H7 (cell line): ENCODE measurements at places on chromosomes 4 and X. TPM values are rescaled to one million over a fixed set of nuclear protein-coding genes. Genes with fewer than 3 reads are reported as not detected.

DNA sequence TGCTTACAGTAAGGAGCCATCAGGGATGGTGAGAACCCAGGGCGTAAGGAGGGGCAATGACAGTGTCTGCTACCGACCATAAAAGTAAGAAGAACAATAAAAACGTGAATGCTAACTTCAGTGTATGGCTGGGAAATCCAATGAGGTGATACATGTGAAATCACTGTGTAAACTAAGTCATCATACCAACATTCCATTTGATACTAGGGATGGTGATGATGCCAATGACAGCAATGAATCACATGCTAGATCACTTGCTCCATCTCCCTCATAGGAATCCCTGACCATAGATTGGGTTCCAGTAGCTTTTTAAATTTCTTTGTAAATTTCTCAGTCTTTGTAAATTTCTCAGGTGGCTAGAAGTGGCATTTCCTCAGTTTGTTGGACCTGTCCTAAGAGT is 146.3 kb downstream of the SMIM20 start:
- DNase-seq, result no peak

GRCh38 chrX:108312011-108312410 is 126.2 kb downstream of the COL4A6 start:
- DNase-seq, result no peak

- no peak for DNase-seq
Measured at GRCh38 chrX:132452911-132453550, 35.8 kb downstream of the MBNL3 start.

- no peak for DNase-seq
Measured at GRCh38 chr4:26412381-26413372, 77.6 kb downstream of the CCKAR start.

- DNase-seq, result no peak
Measured at GRCh38 chr4:82419451-82419850, 10.8 kb downstream of the HNRNPDL start.

- no peak for DNase-seq
Measured at GRCh38 chr4:119080721-119081541, 54.7 kb upstream of the MYOZ2 start.

DNA sequence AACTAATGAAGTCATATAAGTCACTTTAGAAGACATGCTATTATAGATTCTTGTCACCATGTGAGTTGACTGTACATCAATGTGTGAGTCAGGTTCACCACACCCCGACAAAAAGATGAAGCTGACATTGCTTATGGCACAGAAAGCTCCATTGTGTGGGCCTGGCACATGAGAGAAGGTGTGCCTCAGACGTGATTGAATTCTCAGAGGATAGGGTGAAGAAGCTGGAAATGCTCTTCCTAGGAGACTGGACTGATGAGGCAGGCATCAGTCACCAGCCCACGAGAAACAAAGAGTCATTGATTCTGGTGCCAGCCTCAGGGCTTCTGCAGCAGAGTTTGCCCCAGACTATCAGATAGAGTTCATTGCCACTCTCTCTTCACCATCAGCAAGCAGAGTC is 35.9 kb upstream of the LRAT start:
- no peak for DNase-seq

GRCh38 chrX:118976599-118977340 is 2.4 kb downstream of the LONRF3 start:
- DNase-seq, result peak; percentile 48

- DNase-seq, result no peak
Measured at GRCh38 chrX:39499996-39500395, 597.8 kb downstream of the BCOR start.

DNA sequence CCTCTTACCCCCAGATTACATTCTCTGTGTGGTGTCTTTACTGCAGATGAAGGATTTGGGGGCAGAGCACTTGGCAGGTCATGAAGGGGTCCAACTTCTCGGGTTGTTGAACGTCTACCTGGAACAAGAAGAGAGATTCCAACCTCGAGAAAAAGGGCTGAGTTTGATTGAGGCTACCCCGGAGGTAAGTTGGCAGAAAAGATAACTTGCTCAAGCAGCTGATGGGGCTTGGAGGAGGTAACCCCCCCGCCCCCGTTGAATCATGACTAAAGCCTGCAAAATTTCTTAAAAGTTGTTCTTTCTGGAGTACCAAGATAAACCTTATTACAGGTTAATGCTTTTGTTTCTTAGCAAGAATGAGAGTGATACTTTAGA is 1.5 kb downstream of the CCNG2 start:
- no peak for DNase-seq

DNA sequence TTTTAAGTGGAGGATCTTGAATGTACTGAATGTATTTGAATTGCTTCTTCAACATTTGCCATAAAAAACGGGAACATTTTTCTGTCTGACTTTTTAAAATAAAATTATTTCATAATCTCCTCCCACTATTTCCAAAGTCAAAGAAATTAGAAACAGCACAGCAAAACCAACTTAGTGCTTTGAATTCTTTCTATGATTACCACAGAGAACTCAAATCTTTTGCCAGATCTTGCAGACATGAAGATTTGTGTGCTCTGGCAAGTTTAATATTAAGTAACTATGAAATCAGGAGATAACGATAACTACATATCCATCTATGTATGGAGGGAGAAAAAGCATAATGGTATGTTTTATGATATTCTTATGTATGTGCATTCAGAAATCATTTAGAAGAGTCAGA is 982.2 kb downstream of the PCDH7 start:
- DNase-seq, result no peak

DNA sequence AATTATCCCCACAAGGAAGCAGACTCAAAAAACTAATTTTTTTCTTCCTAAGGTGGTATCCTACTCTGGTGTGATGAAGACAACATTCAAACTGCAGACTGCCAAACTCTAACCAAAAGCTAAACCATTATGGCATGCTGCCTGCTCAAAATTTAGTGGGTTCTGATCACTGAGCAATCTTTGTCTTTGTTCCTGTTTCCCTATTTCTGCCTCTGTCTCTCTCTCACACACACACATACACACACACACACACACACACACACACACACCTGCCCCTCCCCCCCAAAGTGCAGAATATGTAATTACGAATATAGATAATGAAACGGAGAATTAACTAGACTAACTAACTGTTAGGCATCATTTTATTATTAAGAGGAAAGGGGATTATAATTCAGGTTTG is 1278.6 kb downstream of the PCDH7 start:
- DNase-seq, result no peak

- DNase-seq, result no peak
Measured at GRCh38 chr4:74032064-74032463, 6.4 kb downstream of the CXCL3 start.

DNA sequence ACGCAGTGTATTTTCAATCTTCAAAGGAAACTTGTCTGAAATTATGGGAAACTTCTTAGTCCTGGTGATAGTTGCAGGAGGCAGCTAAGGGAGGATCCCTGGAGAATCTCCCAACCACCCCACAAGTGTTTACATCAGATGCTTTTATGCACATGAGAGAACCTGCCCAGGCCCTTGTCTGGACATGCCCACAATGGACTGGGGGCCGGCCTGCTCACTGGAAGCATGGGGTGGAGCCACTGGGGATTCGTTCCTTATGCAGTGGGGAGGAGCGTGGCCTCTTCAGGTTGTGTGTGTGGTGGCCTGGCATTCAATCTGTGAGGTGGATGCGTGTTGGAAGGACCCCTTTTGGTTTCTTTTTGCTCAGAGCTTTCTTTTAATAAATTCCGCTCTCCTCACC is 398.7 kb upstream of the PPP1R2C start:
- DNase-seq, result no peak

DNA sequence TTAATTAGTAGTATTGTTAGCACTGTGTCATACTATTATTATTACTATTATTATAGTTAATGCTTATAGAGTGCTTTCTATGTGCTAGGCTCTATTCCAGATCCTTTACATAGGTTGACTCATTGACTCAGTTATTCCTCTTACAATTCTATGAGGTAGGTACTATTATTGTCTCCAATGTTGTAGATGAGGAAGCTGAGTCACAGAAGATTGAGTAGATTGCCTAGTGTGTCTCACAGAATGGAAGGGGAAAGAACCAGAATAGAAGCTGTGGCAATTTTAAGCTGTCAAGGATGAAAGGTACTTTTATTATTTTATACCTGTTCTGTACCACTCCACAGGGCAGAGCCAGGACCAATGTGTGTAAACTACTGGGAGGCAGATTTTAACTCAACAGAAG is 1.9 kb upstream of the TCEAL1 start:
- DNase-seq, result no peak

Gene CXCL11
- total RNA-seq, result not detected in 2 replicates

Gene SLC10A6
- not detected in 2 replicates for total RNA-seq

Gene RHOXF1
- total RNA-seq, result not detected in 2 replicates

Gene CT45A1
- total RNA-seq, result not detected in 2 replicates

Gene SSX2B
- total RNA-seq, result 0.10 TPM in 1 of 2 replicates, not detected in the other

Gene PDK3
- total RNA-seq, result 29.3 and 43.6 TPM in 2 replicates

Gene TMLHE
- 11.1 and 11.5 TPM in 2 replicates for total RNA-seq

Gene PRRG3
- 0.76 and 2.9 TPM in 2 replicates for total RNA-seq

Gene ASB12
- 0.73 and 0.78 TPM in 2 replicates for total RNA-seq

Gene HMGB3
- total RNA-seq, result 304 and 306 TPM in 2 replicates

Gene TRAM1L1
- total RNA-seq, result 1.9 and 2.9 TPM in 2 replicates

Gene RFC1
- 44.7 and 69.7 TPM in 2 replicates for total RNA-seq

Gene TCP11X2
- total RNA-seq, result 0.07 and 0.35 TPM in 2 replicates

Gene SH3BGRL
- 51.7 and 65.3 TPM in 2 replicates for total RNA-seq
